ENCODE measurements at places on chromosomes 7 and 10.

DNA sequence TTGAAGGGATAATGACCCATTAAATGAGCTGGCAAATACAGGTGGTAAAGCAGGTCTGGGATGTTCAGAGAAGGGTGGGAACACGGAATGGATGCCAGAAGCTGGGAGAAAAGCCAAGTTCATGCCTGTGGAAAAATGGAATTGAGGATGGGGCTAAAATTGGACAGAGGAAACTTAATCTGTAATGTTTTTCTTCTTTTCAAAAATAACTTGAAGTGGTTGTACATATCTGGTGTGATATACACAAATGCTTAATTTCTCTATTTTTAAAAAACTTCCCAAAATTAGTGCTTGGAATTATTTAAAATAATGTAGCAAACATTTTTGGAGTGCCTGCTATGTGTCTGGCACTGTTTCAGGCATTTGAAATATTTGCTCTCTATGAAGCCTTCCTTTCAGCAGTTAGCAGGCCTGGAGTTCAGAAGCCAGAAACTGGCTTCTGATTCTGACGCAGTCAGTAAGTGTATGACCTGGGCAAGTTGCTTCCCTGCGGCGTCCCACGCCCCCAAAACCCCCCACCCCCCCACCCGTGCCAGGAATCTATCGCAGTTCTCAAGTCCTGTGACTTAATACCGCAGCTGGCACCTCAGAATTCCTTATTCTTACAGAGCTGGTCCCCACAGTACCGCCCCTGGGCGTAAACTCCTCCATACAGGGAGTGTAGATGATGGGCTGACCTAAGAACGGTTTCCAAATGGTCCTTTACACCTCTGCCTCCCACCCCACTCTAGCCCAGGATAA, 828 bp upstream of the MALSU1 start:
- DNase-seq, result peak; percentile 49

DNA sequence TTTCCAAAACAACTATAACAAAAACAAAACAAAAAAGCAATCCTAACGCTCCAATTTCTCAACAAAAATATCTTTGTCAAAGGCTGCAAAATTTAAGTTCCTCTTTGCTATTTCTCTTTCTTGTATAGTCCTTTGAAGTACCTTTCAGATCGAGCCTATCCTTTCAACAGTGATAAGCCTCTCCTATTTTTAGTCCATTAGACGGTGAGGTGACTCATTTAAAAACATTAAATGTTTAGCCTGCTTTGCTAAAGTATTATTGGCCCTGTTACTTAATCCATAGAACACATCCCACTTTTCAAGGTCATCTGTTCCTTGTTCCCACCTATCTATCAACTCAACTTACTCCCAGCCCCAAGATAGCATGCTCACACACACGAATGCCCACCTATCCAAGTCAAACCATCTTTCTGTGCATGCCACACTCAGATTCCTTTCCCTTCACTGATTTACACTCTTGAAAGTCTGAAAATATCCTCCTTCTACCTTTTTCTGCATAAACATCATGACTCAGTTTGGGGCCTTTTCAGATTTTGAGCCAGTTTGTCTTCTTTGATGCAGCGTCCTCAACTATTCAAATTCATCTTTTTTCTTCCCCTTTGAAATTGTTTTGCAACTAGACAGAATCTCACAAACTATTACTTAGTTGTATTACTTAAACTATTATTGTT, 224.9 kb upstream of the TMEM229A start:
- no peak for DNase-seq

- no peak for DNase-seq
Observed at GRCh38 chr7:75955331-75955955, 39.0 kb downstream of the TMEM120A start.

DNA sequence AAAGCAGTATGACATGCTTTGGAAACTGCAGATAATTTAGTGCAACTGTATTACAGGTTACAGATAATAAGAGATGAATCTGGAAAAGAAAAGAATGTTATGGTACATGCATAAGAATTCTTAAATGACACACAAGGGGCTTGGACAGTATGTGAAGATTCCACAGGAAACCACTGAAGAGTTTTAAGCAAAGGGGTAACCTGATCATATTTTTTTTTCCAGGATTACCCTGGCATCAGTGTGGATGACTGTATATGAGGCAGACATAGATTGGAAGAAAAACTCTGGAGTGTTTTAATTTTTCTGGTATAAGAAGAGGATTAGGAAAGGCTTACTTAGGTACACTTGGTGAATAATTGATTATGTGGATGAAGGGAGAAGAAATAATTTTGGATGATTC, 8.1 kb downstream of the TFPI2 start:
- no peak for DNase-seq

DNA sequence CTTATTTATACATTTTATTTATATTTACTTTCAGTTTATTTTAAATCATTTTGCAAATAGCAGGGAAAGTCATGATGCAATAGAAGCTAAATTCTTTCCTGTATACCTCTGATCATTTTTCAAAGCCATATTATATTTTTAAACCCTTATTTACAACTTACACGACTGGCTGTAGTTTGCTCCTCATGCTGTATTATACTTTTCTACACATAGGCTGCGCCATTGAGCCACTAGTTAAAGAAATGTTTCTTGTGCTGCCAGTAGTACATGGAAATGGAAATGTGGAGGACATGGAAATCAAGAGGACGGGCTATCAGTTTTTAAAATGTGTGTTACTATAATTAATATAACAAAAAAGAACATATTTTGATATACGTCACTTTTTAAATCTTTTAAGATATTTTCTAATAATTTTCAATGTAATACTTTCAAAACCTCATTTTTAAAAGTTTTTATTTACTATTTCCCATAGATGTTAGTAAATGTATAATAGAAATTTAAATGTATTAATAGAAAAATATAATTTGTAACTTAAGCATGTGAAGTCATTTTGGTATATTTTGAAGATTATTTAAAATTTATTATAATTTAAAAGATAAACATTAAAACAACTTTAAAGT, 118.5 kb downstream of the VTI1A start:
- DNase-seq, result no peak

DNA sequence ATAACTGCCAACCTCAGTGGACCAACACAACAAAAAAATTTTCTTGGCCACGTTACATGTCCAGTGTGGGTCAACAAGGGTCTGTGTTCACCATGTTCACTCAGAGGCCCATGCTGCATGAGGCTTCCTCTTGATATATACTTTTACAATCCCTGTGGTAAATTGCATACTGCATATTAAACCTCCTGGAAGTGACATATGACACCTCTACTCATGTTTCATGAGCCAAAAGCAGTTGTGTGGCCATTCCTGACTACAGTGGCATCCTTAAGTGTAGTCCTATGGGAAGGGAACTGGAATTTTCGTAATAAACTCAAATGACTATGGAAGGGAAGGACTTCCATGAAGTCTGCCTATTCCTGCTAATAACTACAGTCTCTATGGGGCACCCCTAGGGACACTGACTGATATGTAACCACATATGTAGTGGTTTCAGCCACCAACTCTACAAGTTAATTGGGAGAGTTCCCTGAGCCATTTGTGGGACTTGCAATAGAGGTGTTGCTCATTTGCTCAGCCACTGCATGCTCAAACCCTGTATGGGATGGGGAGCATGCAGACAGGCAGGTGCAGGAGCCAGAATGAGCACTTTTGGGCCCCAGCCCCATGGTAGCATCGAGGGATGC, 9.7 kb downstream of the DYNC1I1 start:
- no peak for DNase-seq

- DNase-seq, result no peak
Observed at GRCh38 chr7:143379611-143380259, 1.4 kb upstream of the ZYX start.

DNA sequence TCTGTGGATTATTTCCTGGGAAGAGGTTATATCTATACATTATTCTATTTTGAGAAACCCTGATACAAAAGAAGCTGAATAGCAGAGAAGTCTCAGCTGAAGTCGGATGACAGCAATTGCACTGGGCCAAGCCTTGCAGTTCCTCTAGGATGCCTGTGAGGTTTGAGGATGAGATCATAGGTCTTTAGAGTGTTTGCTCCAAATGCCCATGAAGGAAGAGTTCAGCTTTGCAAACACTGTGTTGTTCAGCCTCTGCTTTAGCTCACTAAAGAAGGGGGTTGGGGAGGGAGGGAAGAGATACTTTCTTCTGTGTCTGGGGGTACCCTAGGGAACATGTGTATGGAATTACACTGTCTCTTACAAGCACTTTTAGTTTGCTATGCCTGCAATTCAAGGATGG, 282.5 kb upstream of the NRP1 start:
- DNase-seq, result no peak

Measured in HS-5 (cell line).